ENCODE measurements at places on chromosomes 7 and 10.

DNA sequence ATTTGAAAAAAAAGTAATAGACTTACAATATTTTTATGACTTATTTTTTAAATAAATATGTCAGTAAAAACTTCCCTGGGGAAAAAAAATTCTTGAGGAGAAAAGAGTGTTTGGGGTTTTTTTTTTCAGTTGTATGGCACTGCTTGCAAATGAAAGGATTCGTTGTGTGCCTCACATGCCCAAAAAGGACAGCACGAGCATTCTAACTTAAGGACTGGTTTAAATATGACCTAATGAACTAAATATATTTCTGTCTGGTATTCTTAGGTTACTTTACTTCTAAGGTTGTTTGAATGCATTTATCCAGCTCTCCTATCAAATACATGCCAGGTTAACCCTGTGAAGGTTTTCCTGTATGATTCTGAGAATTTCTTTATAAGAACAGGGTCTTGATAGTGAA is 988 bp upstream of the CD36 start:
- no peak for DNase-seq

GRCh38 chr7:16034353-16034752 is 347.9 kb upstream of the MEOX2 start:
- no peak for DNase-seq

- DNase-seq = no peak
These were observed 58.8 kb upstream of the ADCY1 start for GRCh38 chr7:45515346-45515745.

DNA sequence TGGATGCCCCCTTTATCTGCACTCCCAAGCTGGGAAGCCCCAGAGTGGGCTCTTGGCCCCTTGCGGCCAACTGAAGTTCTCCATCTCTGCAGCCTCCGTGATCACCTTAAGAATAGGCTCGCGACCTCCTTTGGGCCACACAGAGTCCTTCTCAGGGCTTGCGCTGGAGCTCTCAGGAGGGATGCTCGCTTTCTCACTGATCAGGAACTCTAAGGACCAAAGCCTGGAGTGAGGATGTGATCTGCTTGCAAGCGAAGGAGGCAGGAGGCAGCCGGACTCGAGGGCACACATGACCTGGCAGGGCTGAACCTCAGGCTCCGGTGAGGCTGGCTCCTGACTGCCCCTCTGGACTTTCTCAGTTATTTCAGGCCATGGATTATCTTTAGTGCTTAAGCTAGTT is 192.1 kb upstream of the MKI67 start:
- DNase-seq = no peak

DNA sequence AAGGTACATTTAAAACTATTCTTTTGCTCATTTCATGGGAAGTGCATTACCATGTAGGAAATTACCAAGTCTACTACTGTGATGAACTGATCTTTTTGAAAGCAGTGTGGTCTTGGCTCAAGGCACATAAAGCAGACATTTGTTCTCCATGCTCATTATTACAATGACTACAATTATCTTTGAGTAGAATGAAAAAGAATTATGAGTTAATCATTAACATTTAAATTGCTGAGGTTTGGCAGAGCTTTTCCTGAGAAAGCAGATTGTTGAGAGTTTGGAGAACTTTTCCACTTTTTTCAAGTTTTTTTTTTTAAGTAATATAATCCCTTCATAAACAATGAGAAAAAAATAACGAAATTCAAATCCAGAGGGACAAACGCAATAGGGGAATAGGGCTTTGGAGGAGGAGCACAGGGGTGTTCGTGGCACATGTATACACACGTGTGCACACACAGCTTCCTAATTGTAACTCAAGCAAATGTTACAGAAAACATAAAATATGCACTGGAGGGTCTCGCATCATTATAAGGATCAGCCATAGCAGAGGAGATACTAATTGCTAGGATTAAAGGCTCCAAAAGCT is 8.9 kb upstream of the CUBN start:
- DNase-seq = no peak

DNA sequence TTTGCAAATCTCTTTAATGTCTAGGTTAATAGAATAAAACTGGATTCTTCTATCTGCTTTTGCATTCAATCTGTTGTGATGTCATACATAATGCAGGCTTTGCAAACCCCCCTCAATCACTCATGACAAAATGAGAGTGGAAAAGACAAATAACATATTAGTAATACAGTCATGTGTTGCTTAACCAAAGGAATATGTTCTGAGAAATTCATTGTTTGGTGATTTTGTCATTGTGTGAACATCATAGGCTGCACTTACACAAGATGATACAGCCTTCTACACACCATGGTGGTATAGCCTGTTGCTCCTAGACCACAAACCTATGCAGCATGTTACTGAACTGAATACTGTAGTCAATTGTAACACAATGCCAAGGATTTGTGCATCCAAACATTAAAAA is 87.3 kb upstream of the SEC61G start:
- no peak for DNase-seq

DNA sequence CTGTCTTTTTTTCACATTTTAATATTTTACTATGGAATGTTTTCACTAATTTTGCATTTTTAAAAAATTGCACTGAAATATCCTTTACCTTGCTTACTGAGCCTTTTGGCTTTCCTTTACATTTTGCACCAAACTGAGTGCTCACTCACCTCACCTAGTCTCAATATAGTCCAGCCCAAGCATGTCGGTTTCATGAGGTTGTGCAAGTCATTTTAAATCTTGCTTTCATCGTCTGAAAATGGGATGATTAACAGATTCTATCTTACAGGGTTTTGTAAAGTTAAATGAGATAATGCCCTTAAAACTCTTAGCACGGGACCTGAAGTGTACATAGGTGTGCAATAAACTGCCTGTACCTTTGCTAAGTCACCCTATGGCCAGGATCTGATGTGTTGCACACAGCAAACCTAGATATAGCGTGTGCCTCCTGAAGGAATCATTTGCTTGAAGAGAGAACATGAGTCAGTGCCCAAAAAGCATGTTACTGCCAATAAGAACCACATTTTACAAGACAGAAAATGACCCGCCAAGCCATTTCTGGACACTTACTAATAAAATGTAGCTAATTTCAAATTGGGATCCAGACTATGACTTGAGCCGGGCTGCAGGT is 199.8 kb downstream of the JCAD start:
- DNase-seq = no peak

DNA sequence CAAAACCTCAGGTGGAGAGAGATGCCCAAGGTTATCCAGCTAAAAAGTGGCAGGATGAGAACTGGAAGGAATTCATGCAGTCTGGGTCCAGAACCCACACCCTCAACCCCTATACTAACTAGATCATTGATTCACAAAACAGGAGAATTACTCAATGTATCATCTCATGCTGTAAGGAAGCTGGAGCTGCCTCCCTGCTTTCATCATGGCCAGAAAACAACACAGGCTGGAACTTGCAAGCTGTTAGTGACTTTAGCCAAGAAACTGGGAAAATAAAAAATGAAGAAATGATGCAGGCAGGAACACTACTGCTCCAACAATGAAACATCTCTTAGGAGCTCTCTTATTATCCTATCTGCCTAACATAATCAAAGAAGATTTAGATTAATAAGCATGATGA is 619.8 kb upstream of the CELF2 start:
- no peak for DNase-seq

- no peak for DNase-seq
These were observed 471.7 kb downstream of the GRM8 start for GRCh38 chr7:126780993-126781392.

DNA sequence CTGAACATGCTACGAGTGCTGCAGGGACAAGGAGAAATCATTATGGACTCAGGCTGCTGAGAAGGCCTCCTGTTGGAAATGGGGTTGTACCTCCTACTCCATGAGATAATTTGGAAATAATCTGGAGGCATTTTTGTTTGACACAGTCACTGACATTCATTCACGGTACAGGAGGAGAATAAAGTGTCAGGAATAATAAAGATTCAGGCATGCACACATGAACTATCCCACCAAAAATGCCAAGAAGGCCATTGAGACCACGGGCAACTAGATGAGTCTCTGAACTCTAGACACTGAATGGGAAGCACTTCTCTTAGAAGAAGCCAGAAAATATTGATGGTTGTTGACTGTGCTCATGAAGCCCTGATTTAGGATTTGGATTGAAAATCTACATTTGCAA is 220.9 kb upstream of the HABP2 start:
- DNase-seq = no peak

DNA sequence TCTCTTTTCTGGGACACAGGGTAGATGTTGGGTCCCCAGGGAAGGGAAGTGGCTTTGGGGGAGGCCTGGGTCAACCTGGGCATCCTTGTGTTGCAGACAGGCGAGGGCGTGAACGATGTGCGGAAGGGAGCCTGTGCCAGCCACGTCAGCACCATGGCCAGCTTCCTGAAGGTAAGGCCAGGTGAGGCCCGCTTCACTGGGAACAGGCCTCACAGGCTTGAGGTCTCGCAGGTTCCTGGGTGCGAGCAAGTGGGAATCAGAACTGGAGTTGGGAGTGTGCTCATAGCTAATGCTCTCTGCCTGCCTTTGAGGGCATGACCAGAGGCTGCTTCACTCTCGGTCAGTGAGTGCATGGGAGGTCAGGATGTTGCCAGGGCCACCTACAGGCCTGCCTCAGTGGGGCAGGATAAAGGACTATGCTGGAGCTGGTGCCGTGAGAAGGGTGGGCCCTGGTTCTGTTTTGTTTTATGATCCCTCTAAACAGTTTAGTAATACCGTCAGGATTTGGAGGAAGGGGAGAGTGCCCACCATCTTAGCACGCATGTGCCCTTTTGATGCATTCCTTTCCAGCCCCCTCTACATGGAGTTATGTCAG is 8.4 kb downstream of the DBNL start:
- no peak for DNase-seq

- DNase-seq = no peak
These were observed 257.3 kb downstream of the TRIL start for GRCh38 chr7:28700790-28701203.

GRCh38 chr7:55534916-55535590 is 37.2 kb downstream of the VOPP1 start:
- no peak for DNase-seq

GRCh38 chr7:45653209-45653907 is 79.2 kb downstream of the ADCY1 start:
- no peak for DNase-seq

DNA sequence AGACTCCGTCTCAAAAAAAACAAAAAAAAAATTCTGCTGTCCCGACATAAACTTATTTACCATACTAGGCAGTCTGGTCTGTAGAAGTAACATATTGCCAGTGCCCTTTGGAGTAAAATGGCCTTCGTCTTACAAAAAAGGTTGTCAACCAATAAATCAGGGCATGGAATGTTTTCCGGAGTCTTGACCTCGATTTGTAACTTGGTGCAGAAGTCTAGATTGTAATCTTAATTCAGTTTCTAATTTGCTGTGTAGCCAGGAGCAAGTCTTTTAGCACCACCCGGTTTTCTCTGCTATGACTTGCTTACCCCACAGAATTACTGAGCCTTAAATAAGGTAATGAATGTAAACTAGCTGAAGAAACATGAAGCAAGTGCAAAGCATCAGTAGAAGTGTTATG is 23.2 kb downstream of the UBN2 start:
- no peak for DNase-seq

DNA sequence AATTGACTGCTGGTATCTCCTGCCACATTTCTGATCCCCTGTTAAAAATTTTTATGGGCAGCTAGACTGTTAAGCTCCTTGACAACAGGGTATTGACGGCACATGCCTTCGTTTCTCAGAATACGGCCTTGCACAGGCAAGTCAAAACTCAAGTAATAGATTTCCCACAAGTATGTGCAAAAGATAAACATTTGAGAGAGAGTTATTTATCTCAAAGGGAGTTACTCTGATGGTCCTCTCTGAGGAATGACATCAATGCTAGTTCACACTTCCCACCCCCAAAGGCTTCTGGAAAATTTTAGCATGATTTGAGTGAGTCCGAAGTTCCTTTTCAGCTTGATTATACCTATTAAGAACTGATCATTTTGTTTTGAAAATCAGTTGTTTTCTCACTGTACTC is 71.9 kb downstream of the JCAD start:
- DNase-seq = no peak
